Glutamatergic neuron (in vitro differentiated cells): ENCODE measurements at places on chromosomes 7 and 10. TPM values are rescaled to one million over a fixed set of nuclear protein-coding genes. Genes with fewer than 3 reads are reported as not detected.

GRCh38 chr10:17380888-17381287 is 73.5 kb downstream of the ST8SIA6 start:
- H3K4me1 ChIP-seq, result no peaks in the 10 kb centered on the region
- no peak overlapping the region for H3K4me3 ChIP-seq
- H3K27ac ChIP-seq, result no peak overlapping the region
- DNase-seq, result no peak
- peaks cover 2% of the 10 kb centered on the region for H3K27me3 ChIP-seq

- H3K4me1 ChIP-seq, result no peaks in the 10 kb centered on the region
- H3K27ac ChIP-seq, result no peak overlapping the region
- DNase-seq, result no peak
- no peaks in the 10 kb centered on the region for H3K27me3 ChIP-seq
- no peaks in the 10 kb centered on the region for H3K36me3 ChIP-seq
Measured at GRCh38 chr7:136293272-136293671, 316.1 kb upstream of the MTPN start.

GRCh38 chr7:130894146-130894908 is 160.3 kb upstream of the KLF14 start:
- H3K36me3 ChIP-seq, result peaks cover 4% of the 10 kb centered on the region
- peaks cover 28% of the 10 kb centered on the region for H3K4me1 ChIP-seq
- H3K4me3 ChIP-seq, result no peak overlapping the region
- no peak overlapping the region for H3K27ac ChIP-seq
- H3K27me3 ChIP-seq, result no peaks in the 10 kb centered on the region

GRCh38 chr10:100802607-100803006 is 57.2 kb downstream of the PAX2 start:
- H3K4me1 ChIP-seq, result peaks cover 4% of the 10 kb centered on the region
- DNase-seq, result peak; percentile 10
- H3K27ac ChIP-seq, result no peak overlapping the region
- no peak overlapping the region for H3K4me3 ChIP-seq

DNA sequence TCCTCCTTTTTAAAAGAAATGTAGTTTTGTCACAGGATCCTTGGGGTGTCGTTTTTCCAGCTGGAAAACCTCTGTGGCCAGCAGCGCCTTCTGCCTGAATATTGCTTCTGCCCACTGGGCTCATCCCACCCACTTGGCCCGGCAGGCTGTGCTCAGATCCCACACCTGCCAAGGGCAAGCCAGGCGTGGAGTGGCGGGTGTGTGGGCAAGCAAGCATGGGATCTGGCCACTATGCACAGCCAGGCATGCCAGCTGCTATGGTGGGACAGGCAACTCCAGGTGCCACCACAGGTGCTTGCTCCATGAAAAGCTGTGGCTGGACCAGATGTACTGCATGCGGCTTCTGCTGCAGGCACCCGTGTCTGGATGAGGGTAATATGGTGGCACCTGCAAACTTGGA is 31.2 kb upstream of the INPP5F start:
- H3K4me3 ChIP-seq, result no peak overlapping the region
- H3K4me1 ChIP-seq, result peaks cover 14% of the 10 kb centered on the region
- no peak overlapping the region for H3K27ac ChIP-seq
- no peak for DNase-seq

- H3K27me3 ChIP-seq, result no peaks in the 10 kb centered on the region
- H3K27ac ChIP-seq, result no peak overlapping the region
- no peak overlapping the region for H3K4me3 ChIP-seq
- peaks cover 13% of the 10 kb centered on the region for H3K36me3 ChIP-seq
- H3K4me1 ChIP-seq, result no peaks in the 10 kb centered on the region
Measured at GRCh38 chr10:17286562-17287550, 58.8 kb downstream of the VIM start.

DNA sequence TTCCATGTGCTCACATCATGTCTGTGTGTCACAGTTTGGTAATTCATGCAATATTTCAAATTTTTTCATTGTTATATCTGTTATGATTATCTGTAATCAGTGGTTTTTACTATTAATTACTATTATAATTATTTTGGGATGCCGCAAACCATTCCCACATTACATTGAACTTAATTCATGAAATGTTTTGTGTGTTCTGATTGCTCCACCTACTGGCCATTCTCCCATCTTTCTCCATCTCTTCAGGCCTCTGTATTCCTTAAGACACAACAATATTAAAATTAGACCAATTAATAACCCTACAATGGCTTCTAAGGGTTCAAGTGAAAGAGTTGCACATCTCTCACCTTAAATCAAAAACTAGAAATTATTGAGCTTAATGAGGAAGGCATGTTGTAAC is 398.5 kb downstream of the PCDH15 start:
- H3K36me3 ChIP-seq, result no peaks in the 10 kb centered on the region
- no peaks in the 10 kb centered on the region for H3K4me1 ChIP-seq
- no peak overlapping the region for H3K27ac ChIP-seq
- no peak overlapping the region for H3K4me3 ChIP-seq
- no peaks in the 10 kb centered on the region for H3K27me3 ChIP-seq

GRCh38 chr7:12684733-12685132 is 2.7 kb upstream of the ARL4A start:
- peaks cover 17% of the 10 kb centered on the region for H3K4me1 ChIP-seq
- H3K27me3 ChIP-seq, result no peaks in the 10 kb centered on the region
- H3K4me3 ChIP-seq, result no peak overlapping the region
- no peaks in the 10 kb centered on the region for H3K36me3 ChIP-seq

DNA sequence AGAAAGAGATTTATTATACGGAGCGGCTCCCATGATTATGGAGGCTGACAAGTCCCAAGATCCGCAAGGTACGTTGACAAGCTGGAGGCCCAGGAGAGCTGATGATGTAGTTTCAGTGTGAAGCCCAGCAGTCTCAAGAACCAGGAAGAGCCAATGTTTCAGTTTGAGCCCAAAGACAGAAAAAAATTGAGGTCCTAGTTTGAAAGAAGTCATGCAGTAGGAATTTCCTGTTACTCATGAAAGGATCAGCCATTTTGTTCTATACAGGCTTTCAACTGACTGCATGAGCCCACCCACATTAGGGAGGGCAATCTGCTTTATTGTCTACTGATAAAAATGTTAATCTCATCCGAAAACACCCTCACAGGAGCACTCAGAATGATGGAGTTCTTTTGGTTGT is 51.5 kb downstream of the CCDC71L start:
- H3K4me3 ChIP-seq, result no peak overlapping the region
- no peak overlapping the region for H3K27ac ChIP-seq
- no peak for DNase-seq
- H3K4me1 ChIP-seq, result no peaks in the 10 kb centered on the region
- H3K36me3 ChIP-seq, result peaks cover 4% of the 10 kb centered on the region

- no peak overlapping the region for H3K27ac ChIP-seq
- H3K4me1 ChIP-seq, result no peaks in the 10 kb centered on the region
- peaks cover 2% of the 10 kb centered on the region for H3K36me3 ChIP-seq
- H3K27me3 ChIP-seq, result peaks cover 2% of the 10 kb centered on the region
- no peak overlapping the region for H3K4me3 ChIP-seq
Measured at GRCh38 chr10:71940752-71941151, 23.4 kb upstream of the CHST3 start.

DNA sequence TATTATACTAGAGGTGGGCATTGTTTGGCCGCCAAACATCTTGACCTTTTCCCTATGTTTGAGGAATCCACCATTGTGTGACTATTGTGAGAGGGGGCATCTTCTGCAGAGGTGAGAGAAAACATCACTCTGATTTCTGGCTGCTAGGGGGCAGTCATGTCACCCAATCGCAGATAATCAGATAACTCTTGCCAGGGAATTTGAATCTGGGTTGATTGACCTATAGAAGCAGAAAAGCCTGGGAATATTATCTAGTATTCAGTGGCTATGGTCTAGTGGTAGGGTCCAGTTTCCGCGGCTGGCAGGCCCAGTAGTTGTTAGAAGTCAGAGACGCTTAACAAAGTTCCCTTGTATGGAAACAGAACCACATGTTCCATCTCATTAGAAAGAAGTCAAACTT is 808.5 kb downstream of the PHTF2 start:
- H3K4me1 ChIP-seq, result no peaks in the 10 kb centered on the region
- DNase-seq, result peak; percentile 25
- H3K4me3 ChIP-seq, result no peak overlapping the region

- peaks cover 5% of the 10 kb centered on the region for H3K27me3 ChIP-seq
- H3K27ac ChIP-seq, result peak overlapping the region; percentile 80
- H3K36me3 ChIP-seq, result no peaks in the 10 kb centered on the region
- H3K4me1 ChIP-seq, result peaks cover 25% of the 10 kb centered on the region
- peak; percentile 32 for DNase-seq
Measured at GRCh38 chr10:120076996-120077706, 184.6 kb downstream of the SEC23IP start.

- peaks cover 2% of the 10 kb centered on the region for H3K27me3 ChIP-seq
- no peak for DNase-seq
- no peak overlapping the region for H3K4me3 ChIP-seq
- peaks cover 2% of the 10 kb centered on the region for H3K4me1 ChIP-seq
Measured at GRCh38 chr10:130246113-130246512, 109.9 kb downstream of the GLRX3 start.

AQP1 gene
- total RNA-seq, result not detected

CTAGE4 gene
- 0.17 TPM for total RNA-seq

MYO3A gene
- 0.22 TPM for total RNA-seq

LRRC61 gene
- total RNA-seq, result 10.2 TPM

SUFU gene
- total RNA-seq, result 19.9 TPM

CEP55 gene
- total RNA-seq, result 6.0 TPM

ELAPOR2 gene
- total RNA-seq, result 122 TPM
